ENCODE measurements at places on chromosomes 7 and 10.

DNA sequence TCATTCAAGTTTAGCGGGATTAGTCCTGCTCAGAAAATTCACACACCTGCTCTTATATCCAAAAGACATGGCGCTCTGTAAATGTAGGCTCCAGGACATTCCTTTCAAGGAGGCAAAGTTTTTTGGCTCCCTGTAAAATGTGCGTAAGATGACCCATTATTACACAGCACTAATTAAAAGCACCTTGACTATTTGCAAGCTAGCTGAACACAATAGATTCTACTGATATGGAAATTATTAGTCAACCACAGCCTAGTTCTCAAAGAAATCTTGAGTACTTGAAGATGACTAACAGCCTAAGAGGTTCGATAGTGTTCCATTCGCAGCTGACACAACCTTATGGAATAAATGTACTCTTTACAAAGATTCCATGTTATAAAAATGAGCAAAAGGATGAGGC, 175.2 kb downstream of the BMPER start:
- no peak for DNase-seq

DNA sequence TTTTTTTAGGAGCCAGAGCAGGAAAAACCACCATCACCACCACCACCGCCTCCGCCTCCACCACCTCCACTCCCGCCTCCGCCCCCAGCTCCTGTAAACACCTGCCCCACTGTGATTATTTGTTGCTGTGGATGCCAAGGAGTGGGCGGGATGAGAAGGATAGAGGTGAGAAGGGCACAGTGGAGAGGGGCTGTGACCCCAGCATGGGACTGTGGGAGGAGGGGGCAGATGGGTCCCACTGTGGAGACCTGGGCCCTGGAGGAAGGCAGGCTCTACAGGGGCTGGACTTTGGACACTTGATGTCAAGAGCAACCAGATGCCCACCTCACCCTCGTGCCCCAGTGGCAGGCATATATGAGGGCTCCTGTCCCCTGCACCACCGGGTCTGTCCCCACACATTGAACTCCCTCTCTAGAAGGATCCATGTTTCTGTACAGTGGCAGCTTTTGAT, 24.7 kb downstream of the ANTXRL start:
- DNase-seq: no peak

DNA sequence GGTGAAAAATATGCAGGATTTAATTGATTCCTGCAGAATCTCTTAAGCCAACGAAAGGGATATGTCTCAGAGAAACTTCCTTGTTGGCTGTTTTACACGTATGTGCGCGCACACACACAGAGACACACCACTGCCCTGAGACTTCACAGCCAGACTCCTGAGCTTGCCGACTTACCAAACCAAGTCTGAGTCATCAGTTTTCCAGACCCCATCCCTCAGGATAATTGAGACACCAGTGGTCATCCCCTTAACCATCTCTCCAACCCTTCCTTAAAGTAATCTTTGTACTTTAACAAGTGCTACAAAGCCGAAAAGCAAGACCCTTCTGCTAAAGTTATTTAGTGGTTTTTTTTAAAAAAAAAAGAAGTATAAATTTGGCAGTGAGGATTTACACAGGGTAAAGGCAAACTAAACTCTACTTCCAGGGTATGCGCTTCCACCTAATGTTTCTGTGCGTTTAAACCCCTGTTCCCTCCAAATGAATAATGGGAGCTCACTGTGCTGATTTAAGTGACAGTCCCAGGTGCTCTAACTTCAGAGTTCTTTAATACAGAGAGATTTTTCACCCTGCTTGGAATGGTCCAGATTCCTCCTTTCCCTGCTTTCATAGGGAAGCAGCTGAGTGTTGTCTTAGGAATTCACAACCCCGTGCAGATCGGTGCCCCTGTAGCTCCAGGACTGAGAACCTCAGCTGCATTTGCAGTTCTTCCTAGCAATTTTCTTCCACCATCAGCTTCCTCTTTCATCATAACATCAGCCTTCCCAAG, 198.5 kb downstream of the INHBA start:
- no peak for DNase-seq

- no peak for DNase-seq
These were observed 4.6 kb upstream of the NOLC1 start for GRCh38 chr10:102147561-102147960.

DNA sequence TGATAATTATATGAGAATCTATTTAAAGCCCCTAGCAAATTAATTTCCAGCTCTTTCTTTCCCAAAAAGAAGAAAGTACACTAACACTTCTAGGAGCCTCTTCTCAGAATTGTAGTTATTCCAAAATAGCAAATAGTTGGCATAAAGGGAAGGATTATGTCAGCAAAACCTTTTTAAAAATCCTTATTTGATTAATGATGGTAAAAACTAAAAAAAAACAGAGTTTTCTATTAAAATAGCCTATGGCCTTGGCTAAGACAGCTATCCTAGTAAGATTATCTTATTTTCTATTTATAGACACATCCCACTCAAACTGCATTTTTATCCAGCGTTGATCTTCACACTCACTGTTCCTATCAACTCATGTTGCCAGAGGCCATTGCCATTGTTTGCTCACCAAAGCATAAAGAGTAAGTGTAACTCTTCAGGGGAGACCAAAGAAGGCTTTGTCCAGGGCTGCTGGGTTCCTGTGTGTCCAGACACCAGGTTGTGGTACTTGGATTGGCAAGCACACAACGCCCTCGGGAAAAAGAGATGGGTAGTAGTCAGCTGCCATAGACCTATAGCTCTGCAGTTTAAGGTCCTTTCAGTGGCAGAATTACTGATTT, 31.5 kb downstream of the ACTA2 start:
- peak; percentile 2 for DNase-seq

GRCh38 chr10:51770709-51771108, 71.3 kb upstream of the CSTF2T start:
- no peak for DNase-seq

- DNase-seq: no peak
These were observed 9.9 kb downstream of the FAM204A start for GRCh38 chr10:118332236-118332635.

- no peak for DNase-seq
These were observed 14.1 kb downstream of the PRKAG2 start for GRCh38 chr7:151862606-151863381.

DNA sequence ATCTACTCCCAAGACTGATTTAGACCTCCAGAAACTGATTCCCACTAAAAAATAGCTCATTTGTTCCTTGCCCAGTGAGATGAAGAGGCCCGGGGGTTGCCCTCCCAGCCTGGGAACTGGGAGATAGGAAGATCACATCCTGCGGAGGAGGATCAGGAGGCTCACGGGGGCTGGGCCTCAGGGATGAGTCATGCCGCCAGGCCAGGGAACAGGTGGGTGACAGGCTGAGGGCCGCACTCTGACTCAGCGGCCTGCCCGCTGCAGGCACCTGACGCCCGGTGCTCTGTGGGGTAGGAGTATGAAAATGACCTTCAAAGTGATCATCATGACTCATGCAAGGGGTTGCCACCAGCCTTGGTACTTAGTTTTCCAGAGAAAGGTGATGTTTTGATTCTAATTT, 104.5 kb upstream of the ZPBP start:
- no peak for DNase-seq

DNA sequence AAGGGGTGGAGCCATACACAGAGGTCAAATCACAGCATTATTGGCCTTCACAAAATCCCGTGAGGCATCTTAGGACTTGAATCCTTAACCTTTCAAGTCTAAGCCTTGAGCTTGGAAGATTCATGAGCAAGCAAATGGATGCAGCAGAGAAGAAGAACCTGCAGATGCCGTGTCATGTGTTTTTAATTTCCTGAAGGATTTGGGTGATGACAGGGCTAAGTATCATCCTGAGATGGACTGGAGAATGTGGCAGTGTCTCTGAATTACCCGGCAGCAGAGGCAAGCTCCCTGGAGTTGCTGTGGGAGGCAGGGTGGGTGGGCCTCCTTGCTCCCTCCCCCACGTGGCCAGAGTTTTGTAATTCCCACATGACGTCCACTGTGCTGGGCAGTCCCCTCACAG, 50.8 kb downstream of the GCC1 start:
- DNase-seq: no peak

DNA sequence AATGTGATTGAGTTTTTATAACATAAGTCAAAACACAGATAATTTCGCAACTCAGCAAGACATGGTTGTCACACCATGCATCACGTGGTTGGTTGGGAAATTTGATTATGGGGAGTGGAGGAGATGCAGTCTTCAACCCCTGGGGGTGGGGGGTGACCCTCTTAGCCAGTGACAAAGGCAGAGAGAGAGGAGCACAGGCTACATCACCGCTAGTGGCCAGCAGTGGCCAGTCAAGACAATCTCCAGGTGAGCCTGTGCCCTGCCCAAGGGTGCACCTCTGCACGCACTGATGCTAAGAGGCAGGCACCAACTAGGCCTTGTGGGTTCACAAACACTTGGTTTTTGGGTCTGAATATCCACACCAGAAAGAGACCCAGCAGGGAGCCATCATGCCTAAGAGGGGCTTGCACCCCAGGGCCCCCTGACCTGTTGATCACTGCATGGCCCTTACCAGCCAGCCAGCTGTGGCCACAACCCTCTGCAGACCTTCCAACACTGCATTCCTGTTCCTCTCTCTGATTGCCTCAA, 244.4 kb downstream of the FANK1 start:
- no peak for DNase-seq

DNA sequence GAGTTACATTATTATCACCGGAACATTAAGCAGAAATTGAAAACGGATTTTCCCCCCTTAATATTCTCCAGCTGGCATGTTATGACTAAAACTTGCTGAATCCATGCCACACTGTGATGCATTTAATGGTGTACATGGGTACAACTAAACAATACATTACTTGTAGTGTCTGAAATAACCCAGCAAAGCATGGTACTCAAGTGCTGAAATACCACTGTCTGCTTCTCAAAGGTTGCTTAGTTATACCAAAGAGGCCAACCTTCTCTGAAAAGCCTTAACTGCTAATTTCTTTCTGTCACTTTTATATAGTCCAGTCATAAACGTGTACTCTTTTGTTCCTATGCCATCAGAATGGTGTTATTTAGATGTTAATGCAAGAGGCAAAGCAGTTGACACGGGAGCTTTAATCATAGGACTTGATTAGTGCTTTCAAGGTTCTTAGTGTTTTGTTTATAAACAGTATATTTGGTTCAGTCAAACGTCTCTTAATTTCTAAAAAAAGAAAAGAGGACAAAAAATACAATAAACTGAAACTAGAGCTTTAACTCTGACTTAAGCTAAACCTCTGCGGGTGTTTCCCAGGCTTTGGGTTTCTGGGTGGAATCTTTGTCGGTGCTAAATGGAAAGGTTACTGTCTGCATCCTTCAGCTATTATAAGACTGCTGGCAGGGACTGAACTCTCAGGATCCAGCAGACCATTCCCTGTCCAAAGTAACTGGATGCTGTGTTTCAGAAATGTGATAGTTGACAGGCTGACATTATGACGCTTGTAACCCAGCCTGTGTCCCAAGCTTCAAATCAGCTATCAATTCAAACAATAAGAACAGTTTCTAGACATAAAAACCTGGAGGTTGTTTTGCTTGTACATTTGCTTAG, 202.6 kb downstream of the PPP1R3A start:
- DNase-seq: no peak

Measured in NCI-H2081 (cell line).